ENCODE measurements at places on chromosomes 7 and 10.

DNA sequence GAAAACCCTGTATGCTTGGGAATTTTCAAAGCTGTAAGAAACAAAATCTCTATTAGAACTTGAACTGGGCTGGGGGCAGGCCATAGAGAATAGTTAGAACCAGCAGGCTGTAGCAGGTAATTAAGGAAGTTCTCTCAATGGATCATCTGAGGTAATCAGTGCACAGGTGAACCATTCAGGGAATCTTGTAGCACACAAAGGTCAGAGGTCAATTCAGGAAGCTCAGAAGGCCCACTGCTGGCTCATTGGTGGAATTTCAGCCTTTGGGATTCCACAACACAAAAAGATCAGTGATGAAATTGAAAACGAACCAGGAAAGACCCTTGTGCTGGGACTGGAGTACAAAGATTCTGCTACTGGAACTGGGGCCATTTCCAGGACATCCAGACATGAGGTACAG, 82.0 kb downstream of the TMEM168 start:
- DNase-seq: no peak

GRCh38 chr10:86285136-86285790, 81.3 kb downstream of the GRID1 start:
- no peak for DNase-seq

GRCh38 chr7:129898502-129899160, 54.1 kb downstream of the UBE2H start:
- DNase-seq: no peak

- peak; percentile 59 for DNase-seq
Measured at GRCh38 chr10:98172495-98172894, 38.0 kb downstream of the R3HCC1L start.

DNA sequence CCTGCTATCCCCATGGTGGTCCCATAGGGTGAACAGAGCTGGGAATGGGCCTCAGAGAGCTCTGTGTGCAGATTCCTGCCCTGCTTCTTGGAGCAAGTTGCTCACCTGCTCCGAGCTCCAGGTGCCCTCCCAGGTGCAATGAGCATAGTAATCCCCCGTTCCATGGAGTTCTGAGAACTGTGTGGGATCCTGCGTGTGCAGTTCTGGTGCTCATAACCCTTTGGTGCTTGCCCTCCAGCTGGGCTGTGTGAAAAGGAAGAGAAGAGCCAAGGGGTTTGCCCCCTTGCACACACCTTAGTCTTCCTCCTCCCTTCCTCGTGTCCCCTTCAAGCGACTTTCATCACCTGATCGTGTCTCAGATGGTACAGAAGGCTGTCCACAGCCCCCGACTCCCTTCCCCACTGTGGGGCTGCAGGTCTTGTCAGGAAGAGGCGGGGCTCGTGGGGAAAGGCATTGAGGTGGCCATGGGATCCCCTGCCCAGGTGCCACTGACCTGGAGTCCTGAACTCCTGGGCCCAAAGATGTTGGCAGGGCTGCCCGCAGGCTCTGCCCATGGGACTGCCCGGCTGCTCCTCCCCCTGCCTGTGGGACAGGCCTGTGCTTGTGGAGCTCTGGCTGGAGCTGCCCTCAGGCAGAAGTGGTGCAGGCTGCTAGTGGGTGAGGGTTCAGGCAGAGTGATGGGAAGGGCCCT, 21.9 kb upstream of the ZNF488 start:
- no peak for DNase-seq

- no peak for DNase-seq
Measured at GRCh38 chr7:96416599-96416998, 94.7 kb upstream of the SLC25A13 start.

- DNase-seq: peak; percentile 43
Measured at GRCh38 chr7:6637544-6638229, 569 bp downstream of the ZNF316 start.

DNA sequence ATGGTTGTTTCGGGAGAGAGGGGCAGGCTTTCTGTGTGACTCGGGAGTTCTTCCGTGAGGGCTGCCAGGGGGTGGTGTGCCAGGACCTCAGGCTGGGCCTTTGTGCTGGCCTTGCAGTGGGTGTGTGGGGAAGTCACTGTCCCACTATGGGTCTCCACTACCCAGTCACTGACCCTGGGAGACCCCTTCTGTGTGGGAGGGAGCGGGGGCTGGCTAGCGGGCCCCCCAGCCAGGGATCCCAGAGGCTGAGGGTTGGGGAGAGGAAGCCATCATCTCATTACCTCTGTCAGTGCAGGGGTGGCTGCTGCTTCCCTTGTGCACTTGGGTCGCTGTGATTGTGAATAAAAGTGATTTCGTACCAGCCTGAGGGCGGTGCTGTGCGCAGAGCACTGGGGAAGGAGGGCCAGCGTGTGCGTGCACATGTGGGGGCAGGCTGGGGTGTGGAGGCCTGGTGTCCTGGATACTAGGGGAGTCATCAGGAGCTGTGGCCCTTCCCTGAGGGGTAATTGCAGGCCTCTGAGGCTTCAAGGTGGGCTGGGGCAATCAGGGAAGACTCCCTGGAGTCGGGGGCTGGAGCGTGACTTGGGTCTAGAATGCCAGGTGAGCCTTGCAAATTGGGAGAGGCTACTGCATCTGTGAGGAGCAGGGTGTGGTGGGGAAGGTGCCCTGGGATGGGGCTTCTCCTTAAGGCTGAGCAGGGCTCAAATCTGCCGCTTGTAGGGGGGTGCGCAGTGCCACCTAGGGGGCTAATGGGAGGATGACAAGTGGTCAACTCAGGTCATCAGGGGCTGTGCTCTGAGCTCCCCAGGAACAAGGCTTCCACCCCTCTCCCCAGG, 98.9 kb downstream of the NEURL1 start:
- no peak for DNase-seq

GRCh38 chr10:102422545-102423129, 2.0 kb downstream of the FBXL15 start:
- DNase-seq: peak; percentile 71

GRCh38 chr10:78579995-78580394, 488.8 kb upstream of the ZMIZ1 start:
- peak; percentile 84 for DNase-seq

- DNase-seq: no peak
Measured at GRCh38 chr10:614139-614711, 75.2 kb downstream of the DIP2C start.

GRCh38 chr10:93139059-93139655, 65.5 kb downstream of the CYP26A1 start:
- no peak for DNase-seq

- DNase-seq: no peak
Measured at GRCh38 chr10:109027534-109028185, 895.7 kb downstream of the XPNPEP1 start.

DNA sequence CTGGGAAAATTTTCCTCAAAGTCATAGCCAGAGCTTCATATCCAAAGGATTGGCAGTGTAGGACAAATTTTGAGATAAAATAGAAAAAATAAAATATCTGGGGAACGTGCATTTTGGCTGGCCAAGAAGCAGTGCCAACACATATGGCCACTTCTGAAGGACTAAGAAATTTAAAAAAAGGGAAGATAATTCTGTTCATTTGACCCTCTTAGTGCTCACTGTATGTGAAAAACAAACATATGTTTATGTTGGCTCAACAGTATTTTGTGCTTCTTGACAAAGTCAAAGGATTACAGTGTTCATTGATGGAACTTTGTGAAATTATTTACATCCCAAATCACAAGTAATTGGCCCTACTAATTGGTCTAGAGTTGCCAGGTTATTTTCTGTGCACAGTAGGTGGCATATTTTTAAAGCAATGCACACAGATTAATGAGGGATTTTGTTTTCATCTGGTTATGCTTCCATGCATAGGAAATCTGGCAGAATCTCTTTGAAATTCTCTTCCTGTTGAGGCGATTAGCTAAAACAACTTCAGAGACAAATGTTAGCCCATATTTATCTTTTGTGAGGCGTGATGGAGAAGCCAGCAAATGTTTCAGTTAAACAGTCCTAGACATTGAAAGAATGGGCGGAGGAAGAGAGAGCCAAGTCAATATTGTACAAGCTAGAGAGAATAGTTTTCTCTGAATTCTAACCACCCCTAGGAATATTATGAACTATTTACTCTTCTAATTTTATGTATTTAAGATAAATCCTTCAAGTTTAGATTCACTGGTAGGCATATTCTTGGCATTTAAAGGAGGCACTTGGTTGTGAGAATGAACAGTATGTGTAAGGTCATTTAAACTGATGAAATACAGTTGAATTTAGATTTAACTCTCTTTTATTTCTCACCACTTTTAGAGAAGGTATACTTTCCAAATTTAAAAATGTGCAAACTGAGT, 237.7 kb upstream of the MBL2 start:
- DNase-seq: no peak

DNA sequence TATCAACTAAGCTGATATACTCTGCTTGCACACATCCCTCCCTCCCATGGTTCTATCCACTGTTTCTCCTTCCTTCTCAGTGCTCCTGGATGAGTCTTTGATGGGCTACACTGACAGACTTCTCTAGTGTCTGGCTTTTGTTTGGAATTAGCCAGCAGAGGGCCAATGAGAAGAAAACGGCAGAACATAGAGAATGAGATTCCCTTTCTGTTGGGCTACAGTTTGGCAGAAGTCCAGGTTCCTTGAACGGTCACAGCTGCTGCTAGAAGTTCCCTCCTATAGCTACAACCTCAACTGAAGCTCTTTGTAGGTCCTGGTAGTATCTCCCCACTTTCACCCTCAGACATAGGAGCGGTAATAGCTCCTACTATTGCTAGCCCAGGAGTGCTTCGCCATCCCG, 251.1 kb upstream of the LRRN3 start:
- DNase-seq: peak; percentile 82

GRCh38 chr10:118216571-118217170, 125.5 kb downstream of the FAM204A start:
- no peak for DNase-seq

DNA sequence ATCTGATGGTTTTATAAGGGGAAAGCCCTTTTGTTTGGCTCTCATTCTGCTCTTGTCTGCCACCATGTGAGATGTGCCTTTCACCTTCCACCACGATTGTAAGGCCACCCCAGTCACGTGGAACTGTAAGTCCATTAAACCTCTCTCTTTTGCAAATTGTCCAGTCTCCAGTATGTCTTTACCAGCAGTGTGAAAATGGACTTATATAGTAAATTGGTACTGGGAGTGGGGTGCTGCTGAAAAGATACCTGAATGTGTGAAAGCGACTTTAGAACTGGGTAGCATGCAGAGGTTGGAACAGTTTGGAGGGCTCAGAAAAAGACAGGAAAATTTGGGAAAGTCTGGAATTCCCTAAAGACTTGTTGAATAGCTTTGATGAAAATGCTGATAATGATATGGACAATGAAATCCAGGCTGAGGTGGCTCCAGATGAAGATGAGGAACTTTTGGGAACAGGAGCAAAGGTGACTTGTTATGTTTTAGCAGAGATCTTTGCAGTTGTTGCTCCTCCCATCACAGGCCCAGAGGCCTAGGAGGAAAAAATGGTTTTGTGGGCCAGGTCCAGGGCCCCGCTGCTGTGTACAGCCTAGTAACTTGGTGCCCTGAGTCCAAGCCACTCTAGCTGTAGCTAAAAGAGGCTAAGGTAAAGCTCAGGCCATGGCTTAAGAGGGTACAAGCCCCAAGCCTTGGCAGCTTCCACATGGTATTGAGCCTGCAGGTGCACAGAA, 275.7 kb upstream of the NPSR1 start:
- DNase-seq: no peak

DNA sequence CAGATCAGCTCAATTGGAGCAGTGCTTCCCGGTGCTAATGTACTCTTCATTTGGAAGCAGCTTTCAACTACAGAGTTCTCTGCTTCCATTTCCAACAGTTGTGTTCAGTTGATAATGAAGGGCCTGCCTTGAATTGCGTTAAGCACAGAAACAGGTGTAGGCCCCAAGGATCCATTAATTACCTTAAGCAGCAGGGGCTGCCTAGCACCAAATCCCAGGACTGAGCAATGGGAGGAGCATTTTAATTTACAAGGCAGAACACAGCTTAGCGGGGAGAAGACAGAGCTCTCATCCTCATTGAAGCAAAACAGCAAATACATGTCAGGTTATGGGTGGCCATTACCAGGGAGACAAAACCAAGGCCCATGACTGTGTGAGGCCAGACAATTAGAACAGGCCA, 349.6 kb downstream of the TFEC start:
- DNase-seq: no peak

DNA sequence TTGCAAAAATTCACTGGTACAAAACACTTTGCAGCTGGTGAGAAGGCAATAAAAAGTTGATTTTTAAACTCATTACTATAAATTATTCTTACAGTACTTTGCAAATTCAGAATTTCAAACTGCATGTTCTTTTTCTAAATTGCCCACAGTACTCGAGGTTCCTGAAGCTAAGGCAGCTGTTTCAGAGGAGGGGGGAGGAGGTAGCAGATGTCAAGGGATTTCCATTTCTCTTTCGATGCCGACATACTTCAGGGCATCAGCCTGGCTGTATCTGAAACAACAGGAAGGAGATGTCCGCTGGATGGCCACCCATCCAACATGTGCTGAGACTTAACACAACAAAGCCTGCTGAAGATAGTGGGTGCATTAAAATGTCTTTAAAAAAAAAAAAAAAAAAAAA, 76.7 kb downstream of the EZH2 start:
- no peak for DNase-seq

- peak; percentile 85 for DNase-seq
Measured at GRCh38 chr10:21517134-21518031, 8.1 kb downstream of the SKIDA1 start.

GRCh38 chr7:150973571-150974451, 4.3 kb downstream of the KCNH2 start:
- DNase-seq: no peak

- no peak for DNase-seq
Measured at GRCh38 chr10:70771311-70772194, 13.6 kb downstream of the TBATA start.

GRCh38 chr7:38760226-38760625, 129.1 kb upstream of the AMPH start:
- no peak for DNase-seq

GRCh38 chr7:32093415-32094408, 23.5 kb upstream of the PDE1C start:
- no peak for DNase-seq

DNA sequence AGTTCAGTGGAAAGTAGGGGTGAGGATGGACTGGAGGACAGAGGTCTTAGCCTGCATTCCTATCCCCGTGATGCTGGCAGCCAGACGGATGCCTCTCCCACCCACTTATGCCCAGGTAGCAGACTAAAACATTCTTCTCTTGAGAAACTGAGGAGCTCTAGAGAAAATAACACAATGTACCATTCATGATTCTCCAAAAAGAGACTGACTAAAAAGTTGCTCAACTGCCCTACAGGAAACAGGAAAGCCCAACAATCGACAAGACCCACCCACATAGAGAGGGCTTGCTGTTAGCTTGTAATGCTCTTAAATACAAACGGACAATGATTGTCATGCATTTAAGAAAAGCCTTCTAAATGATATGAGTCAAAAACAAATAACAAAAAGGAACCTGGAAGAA, 33.2 kb upstream of the PDE1C start:
- DNase-seq: no peak

- no peak for DNase-seq
Measured at GRCh38 chr7:149466364-149466763, 5.5 kb upstream of the ZNF777 start.

- DNase-seq: peak; percentile 56
Measured at GRCh38 chr7:139936760-139937310, 107.8 kb downstream of the TBXAS1 start.

All from muscle of leg (tissue), 16 donors.